ENCODE measurements at places on chromosomes 3 and 15.

DNA sequence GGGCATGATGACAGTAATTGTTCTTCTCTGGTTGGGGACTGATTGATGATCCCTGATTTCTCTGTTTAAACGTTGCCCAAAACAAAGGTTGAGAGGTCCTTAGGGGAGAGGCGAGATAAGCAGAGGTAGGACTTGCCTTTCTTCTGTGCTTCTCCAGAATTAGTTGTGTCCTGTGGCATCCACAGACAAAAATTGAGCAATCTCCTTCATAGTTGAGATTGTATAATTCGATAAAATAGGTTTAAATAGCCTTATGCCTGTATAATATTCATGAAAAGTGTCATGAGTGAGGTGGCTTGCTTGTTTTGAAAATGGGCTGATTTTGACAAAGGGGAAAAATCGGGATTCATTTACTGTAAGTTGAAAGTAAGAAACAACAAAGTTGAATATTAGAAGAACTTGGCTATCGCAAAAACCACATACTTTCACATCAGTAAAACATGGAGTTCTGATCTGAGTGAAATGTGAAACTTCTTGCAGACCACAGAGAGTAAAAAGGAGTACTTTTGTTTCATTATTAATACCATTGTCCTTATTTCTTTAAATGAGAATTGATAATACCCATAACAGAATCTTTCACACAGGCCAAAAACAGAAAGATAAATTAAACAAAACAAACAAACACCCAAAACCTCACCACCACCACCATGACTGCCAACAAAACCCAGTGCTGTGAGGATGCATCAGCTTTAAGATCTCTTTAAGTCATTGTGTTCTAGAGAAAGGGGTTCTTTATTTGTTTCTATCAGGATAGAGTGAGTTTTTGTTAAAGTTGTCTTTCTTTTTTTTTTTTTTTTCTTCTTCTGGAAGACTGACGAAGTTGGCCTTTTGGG, 155.7 kb downstream of the LPP start:
- H3K36me3 ChIP-seq: no peaks in the 10 kb centered on the region
- H3K27ac ChIP-seq: peak overlapping the region; percentile 91
- no peaks in the 10 kb centered on the region for H3K27me3 ChIP-seq
- H3K4me1 ChIP-seq: peaks cover 39% of the 10 kb centered on the region
- peak overlapping the region; percentile 72 for H3K4me3 ChIP-seq
- no peak for DNase-seq

- no peak overlapping the region for H3K4me3 ChIP-seq
- H3K36me3 ChIP-seq: no peaks in the 10 kb centered on the region
- H3K27ac ChIP-seq: no peak overlapping the region
Measured at GRCh38 chr3:88019024-88019423, 39.8 kb downstream of the CGGBP1 start.

DNA sequence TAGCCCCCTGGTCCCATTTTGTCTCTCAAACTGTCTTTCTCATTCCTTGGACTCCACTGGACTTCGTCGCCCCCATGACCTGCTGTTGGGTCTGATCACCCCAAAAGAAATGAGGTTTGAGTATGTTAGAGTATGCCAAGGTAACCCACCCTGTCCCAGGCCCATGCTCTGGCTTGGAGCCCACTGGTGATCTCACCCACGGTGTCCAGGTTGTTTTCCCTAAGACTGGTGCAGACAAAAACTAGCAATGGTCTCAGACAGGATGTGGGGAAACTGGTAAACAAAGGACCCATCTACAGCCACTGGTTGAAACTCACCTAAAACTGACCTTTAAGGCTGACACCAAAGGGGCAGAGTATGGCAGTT, 38.9 kb downstream of the EFCAB12 start:
- H3K4me3 ChIP-seq: no peak overlapping the region
- H3K27ac ChIP-seq: no peak overlapping the region
- H3K4me1 ChIP-seq: no peaks in the 10 kb centered on the region
- H3K36me3 ChIP-seq: peaks cover 73% of the 10 kb centered on the region
- no peak for DNase-seq

DNA sequence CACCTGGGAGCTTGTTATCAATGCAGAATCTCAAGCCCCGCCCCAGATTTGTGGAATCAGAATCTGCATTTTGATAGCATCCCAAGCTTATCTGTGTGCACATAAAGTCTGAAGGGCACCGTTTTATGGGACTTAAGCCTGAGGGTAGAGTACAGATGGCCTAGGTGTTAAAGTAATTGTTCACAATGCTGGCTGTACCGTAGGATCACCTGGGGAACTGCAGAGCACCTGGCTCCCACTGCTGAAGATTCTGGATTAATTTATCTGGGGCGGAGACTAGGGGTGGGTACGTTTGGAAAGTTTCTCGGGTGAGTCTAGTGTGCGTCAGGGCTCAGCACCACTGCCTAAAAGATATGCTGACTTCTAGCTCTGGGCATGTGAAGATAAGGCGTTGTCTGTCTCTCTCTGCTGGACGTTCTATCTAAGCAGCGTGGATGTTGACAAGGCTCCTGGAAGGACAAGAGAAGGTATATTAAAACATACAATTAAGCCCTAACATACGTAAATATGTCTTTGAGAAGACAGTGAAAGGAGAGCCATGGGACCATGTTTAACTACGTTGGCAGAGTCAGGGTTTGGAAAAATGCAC, 63.2 kb upstream of the RASGRP1 start:
- H3K4me1 ChIP-seq: peaks cover 19% of the 10 kb centered on the region
- H3K36me3 ChIP-seq: no peaks in the 10 kb centered on the region
- no peak overlapping the region for H3K27ac ChIP-seq
- H3K27me3 ChIP-seq: no peaks in the 10 kb centered on the region
- DNase-seq: no peak
- no peak overlapping the region for H3K4me3 ChIP-seq

DNA sequence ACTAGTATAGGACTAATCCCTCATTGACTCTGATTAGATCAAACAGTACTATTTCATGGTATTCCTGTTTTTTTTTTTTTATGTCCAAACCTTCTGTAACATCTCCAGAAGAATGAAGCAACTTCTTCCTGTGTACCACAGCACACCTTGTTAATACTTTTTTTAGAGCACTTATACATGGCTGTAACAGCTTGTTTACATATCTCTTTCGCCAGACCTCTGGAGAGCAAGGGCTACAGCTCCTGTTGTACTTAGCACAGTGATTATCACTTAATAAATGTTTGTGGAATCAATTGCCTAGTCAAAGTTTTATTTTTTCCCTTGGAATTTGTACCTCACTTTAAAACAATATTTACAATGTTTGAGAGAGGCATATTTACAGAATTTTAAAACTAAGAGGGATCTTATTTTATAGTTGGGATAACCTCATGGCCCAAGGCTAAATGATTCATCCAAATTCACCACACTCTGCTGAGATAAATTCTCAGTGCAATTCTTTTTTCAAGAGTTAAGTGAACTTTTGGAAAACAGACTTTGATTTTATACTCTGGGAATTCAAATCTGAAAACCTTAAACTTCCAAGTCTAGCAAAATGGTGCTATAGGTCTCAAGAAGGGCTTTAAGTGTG, 9.2 kb upstream of the GATM start:
- H3K36me3 ChIP-seq: no peaks in the 10 kb centered on the region
- H3K27me3 ChIP-seq: no peaks in the 10 kb centered on the region
- no peak overlapping the region for H3K27ac ChIP-seq
- H3K4me3 ChIP-seq: no peak overlapping the region

- no peaks in the 10 kb centered on the region for H3K4me1 ChIP-seq
- no peak overlapping the region for H3K4me3 ChIP-seq
- DNase-seq: no peak
- no peak overlapping the region for H3K27ac ChIP-seq
- H3K27me3 ChIP-seq: no peaks in the 10 kb centered on the region
- peaks cover 18% of the 10 kb centered on the region for H3K36me3 ChIP-seq
Measured at GRCh38 chr3:11447584-11448200, 175.5 kb downstream of the ATG7 start.

GRCh38 chr3:9241956-9242355, 7.5 kb downstream of the SRGAP3 start:
- H3K27me3 ChIP-seq: no peaks in the 10 kb centered on the region
- DNase-seq: no peak
- no peaks in the 10 kb centered on the region for H3K4me1 ChIP-seq
- no peaks in the 10 kb centered on the region for H3K36me3 ChIP-seq

- peaks cover 45% of the 10 kb centered on the region for H3K4me1 ChIP-seq
- H3K4me3 ChIP-seq: no peak overlapping the region
- H3K27me3 ChIP-seq: no peaks in the 10 kb centered on the region
Measured at GRCh38 chr3:102034639-102035451, 185.5 kb downstream of the NFKBIZ start.

GRCh38 chr3:24506966-24507775, 12.5 kb upstream of the THRB start:
- no peak for DNase-seq
- no peaks in the 10 kb centered on the region for H3K36me3 ChIP-seq
- peaks cover 2% of the 10 kb centered on the region for H3K27me3 ChIP-seq
- peak overlapping the region; percentile 63 for H3K27ac ChIP-seq

GRCh38 chr3:155634121-155634719, 110.7 kb downstream of the PLCH1 start:
- H3K4me3 ChIP-seq: no peak overlapping the region
- H3K27me3 ChIP-seq: peaks cover 2% of the 10 kb centered on the region
- no peak overlapping the region for H3K27ac ChIP-seq
- no peaks in the 10 kb centered on the region for H3K4me1 ChIP-seq

DNA sequence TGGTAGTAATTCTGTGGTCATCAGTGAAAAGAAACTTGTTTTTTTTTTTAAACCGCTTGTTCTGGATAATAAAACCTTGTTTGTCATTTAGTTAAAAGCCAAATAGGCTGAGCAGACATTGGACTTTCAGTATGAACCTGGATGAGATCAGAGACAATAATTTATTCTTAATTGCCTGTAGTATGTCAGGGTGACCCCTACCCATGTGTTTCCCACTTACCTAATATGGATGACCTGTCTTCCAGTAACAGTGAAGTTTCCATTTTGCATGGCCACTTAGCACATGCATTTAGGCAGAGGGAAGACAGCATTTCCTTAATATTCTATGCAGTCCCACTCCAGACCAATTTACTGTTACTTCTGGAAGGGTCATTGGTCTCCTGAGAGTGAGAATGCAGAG, 87.6 kb upstream of the CFAP20DC start:
- H3K4me3 ChIP-seq: no peak overlapping the region
- DNase-seq: no peak
- H3K27ac ChIP-seq: no peak overlapping the region

- H3K4me1 ChIP-seq: peaks cover 21% of the 10 kb centered on the region
- H3K4me3 ChIP-seq: no peak overlapping the region
- H3K27me3 ChIP-seq: no peaks in the 10 kb centered on the region
- H3K36me3 ChIP-seq: no peaks in the 10 kb centered on the region
Measured at GRCh38 chr3:38267662-38268061, 2.0 kb downstream of the SLC22A13 start.

DNA sequence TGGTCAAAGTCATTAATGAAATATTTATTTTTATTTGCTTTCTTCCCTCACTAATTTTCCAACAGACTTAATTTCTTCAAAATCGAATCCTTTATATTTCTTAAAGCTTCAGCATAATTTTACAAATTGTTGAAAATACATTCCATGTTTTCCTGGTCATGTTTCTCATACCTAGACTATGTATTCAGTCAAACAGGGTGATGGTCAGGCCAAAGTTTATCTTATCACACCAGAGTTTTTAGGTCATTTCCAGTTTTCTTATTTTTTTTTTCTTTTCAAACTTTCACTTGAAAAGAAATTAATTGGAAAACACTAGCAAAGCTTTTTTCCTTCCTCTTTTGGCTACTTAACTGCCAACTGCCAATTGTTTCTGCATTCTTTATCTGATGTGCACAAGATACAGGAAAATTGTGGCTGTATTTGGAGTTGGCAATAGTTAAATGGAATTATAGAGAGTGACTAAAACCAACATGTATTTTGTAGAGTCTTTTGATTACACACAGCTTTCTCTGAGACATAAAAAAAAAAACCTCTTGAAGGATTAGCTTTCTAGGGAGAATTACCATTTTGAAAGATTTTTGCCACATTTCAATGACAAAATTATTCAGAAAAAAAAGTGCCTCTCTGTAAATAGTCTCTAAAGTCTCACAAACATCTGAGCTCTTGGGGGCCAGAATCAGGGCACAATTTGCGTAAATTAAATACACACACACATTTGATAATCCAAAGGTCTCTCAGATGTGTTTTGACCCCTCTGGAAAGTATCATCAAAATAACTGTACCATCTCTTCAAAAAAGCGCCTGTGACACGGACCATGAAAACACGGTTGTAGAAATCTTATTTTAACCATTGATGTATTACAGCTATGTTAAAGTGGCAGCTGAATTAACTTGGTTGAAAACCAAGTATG, 603.2 kb upstream of the KCNMB2 start:
- no peak overlapping the region for H3K27ac ChIP-seq
- no peaks in the 10 kb centered on the region for H3K4me1 ChIP-seq
- no peak for DNase-seq
- H3K27me3 ChIP-seq: no peaks in the 10 kb centered on the region
- H3K36me3 ChIP-seq: no peaks in the 10 kb centered on the region

- H3K4me3 ChIP-seq: no peak overlapping the region
- H3K27ac ChIP-seq: no peak overlapping the region
- no peaks in the 10 kb centered on the region for H3K4me1 ChIP-seq
- H3K36me3 ChIP-seq: no peaks in the 10 kb centered on the region
- DNase-seq: no peak
- peaks cover 46% of the 10 kb centered on the region for H3K27me3 ChIP-seq
Measured at GRCh38 chr3:42256135-42256819, 9.7 kb downstream of the CCK start.

GRCh38 chr3:141945726-141946485, 69.5 kb downstream of the ATP1B3 start:
- no peaks in the 10 kb centered on the region for H3K27me3 ChIP-seq
- H3K4me3 ChIP-seq: no peak overlapping the region

DNA sequence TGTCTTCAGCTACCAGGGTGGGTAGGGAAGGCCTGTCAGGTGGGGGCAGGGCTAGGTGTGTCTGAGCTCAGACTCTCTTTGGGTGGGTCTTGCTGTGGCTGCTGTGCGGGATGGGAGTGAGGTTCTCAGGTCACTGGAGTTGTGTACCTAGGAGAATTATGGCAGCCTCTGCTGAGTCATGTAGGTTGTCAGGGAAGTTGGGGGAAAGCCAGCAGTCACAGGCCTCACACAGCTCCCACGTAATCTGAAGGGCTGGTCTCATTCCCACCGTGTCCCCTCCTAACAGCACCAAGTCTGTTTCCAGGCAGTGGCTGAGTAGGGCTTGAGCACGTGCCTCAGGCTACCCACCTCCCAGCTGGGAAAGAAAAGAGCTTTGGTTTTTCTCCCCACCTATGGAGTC, 67.0 kb downstream of the CHCHD4 start:
- H3K4me1 ChIP-seq: no peaks in the 10 kb centered on the region
- H3K27ac ChIP-seq: no peak overlapping the region
- no peak overlapping the region for H3K4me3 ChIP-seq

DNA sequence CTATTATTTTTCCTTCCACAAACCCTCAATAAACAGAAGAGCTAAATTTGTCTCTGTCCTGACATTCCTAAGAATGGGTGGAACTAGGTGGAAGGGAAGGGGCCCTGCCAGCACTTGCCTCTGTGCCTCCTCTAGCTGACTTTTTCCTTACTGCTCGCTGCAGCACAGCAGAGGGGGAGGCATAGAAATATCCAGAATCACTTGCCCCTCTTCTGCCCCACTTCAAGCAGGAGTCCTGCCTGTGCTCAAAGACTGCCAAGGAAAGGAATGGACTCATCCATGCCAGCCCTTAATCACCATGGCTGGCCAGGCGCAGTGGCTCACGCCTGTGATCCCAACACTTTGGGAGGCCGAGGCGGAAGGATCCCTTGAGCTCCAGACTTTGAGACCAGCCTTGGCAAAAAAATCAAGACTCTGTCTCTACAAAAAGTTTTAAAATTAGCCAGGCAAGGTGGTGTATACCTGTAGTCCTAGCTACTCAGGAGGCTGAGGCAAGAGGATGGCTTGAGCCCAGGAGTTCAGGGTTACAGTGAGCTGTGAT, 51.8 kb downstream of the ADCY5 start:
- no peak for DNase-seq
- H3K4me3 ChIP-seq: no peak overlapping the region
- H3K36me3 ChIP-seq: no peaks in the 10 kb centered on the region
- H3K27me3 ChIP-seq: peaks cover 18% of the 10 kb centered on the region
- H3K27ac ChIP-seq: no peak overlapping the region

All from activated B cell treated with CpG ODN at 0.5 μM for 24 hours (primary cell).